ENCODE measurements at places on chromosomes 5 and 9.

- DNase-seq = no peak
Observed at GRCh38 chr9:16869882-16870595, 431 bp downstream of the BNC2 start.

DNA sequence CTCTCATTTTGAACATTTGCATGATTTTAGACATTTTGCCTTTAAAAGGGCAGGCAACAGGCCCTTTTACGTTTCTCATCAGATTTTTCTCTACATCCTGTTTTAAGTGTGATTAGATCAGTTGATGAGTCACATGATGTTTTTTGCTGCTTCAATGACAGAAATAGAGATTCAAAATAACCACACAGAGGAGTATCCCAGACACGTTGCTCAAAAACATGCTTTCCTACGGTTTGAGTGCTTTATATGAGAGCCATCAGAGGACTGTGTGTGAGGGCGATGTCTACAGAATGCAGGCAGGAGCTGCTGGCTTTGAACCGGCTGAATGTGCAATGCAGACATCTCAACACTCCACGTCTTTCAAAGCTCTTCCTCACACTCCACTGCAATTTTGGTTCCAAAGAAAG lies 42.1 kb downstream of the OTULIN start:
- DNase-seq = peak; percentile 35

DNA sequence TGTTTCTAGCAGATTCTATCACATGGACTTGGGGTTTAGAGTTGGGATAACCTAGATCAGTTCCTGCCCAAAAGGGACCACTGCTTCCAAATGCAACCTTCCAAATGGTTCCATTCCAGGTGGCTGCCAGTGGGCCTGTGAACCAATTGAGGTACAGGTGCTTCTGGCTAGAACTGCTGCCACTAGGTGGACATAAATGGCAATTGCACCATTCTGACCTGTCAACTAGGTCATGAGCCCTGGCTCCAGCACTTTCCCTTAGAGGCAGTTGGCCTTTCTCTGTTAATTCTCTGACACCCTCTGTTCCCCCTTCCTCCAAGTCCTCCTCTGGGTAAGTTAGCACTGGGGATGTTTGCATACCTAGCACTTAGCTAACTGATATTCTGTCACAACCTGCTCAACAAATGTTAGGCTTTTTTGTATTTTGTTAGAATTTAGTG lies 16.6 kb upstream of the HEMGN start:
- peak; percentile 55 for DNase-seq

- no peak for DNase-seq
Observed at GRCh38 chr9:131812116-131812790, 72.4 kb upstream of the RAPGEF1 start.

GRCh38 chr5:126848253-126848652 lies 71.3 kb downstream of the LMNB1 start:
- DNase-seq = no peak

DNA sequence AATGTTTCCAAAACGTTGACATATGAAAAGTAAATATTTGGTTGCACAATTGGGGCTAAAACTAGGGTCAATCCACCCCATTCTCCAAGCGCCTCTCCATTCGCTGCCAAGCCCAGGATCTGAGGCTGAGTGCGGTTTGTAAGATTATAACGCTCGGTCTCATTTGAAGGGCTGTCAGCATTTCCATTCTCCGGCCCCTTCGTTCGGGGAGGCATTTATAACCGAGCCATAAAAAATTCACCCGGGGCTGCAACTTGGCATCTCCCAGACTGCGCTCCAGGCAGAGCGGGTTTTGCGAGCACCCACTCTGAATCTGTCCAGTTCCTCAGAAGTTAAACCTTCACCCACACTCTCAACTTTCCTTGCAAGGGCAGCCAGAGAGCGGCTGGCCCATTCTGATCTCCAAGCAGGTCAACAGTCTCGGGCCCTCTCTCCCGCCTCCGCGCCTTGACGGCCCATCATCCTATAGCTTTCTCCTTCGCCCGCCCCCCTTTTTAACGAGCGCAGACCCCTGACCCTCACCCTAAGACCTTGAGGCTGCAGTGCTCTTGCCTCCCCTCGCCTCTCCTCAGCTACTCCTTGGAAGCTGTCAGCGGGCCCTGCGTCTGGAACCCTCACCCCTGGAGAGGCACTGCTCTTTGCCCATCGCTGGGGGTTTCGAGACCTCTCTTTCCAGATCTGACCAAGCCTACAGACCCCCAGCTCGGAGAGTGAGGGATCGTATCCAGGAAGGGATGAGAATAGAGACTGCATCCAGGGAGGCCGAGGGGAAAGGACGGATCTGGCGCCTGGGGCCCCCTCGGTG lies 1.1 kb downstream of the SLIT3 start:
- DNase-seq = no peak

DNA sequence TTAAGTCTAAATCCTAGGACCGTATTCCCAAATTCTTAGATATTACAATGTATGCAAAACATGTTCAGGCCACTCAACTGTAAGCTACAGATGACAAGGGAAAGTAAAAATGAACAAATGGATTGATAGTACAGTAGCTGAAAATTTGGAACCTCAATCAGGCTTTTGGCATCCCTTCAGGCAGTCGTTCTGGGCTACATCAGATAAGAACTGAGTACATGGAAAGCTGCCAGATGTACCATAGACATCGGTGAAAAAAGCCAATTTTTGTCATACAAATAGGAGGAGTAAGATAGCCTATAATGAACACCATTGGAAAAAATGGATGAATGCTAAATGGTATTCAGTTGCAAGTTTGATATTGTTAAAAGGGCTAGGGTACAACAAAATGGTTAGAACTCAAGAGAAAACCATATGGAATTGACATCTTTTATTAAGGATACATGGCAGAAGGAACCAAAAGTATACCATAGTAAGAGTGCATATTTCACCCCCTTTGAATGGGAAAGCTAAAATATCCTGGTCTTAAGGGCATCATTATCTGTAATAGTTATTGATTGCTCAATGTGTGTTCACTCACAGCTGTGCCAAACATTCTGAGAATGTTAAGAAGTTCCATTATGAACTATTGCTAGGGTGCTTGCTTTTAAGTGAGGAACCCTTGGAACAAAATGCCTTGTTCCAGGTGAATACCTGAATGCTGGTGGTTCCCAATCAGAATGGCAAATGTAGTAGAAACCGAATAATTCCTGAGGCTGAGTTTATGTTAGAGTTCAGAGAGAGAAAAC lies 86.4 kb downstream of the NR3C1 start:
- DNase-seq = no peak

GRCh38 chr5:11777096-11777495 lies 127.2 kb downstream of the CTNND2 start:
- no peak for DNase-seq

DNA sequence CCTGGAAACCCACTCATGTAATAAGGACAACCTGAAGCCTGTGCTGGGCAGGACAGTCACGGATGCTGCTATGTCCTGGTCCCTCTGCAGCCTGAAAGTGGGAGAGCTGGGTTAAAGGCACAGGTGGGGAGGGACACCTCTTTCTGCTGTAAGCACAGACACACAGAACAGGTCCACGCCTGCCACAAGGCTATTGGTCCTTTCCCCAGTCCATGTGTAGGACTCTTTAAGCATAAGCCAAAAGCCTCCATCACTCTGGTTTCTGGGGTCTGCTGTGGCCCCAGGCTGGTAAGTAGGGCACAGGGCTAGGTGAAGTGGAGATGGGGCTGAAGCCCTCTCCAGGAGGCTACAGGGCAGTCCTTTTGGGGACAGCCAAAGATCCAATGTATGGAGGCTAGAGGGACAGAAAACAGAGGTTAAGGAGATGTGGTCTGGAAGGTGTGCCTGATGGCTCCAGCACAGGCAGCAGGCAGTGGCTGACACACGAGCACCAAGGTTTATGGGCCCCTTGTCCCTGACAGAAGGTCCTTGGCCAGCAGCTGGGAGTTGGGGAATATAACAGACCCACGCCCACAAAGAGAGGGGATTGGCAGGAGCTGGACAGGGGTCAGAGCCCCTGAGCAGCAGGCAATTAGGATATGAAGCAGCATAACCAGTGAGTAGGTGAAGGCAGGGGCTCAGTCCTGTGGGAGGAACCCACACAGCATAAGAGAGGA lies 203.6 kb upstream of the MVB12B start:
- no peak for DNase-seq

GRCh38 chr9:81053298-81054025 lies 635.9 kb downstream of the TLE1 start:
- DNase-seq = no peak

- no peak for DNase-seq
Observed at GRCh38 chr9:137777761-137778160, 99.8 kb upstream of the CACNA1B start.

- no peak for DNase-seq
Observed at GRCh38 chr5:142439207-142439860, 114.5 kb upstream of the SPRY4 start.

- DNase-seq = no peak
Observed at GRCh38 chr5:11289208-11289607, 528.2 kb upstream of the DAP start.

DNA sequence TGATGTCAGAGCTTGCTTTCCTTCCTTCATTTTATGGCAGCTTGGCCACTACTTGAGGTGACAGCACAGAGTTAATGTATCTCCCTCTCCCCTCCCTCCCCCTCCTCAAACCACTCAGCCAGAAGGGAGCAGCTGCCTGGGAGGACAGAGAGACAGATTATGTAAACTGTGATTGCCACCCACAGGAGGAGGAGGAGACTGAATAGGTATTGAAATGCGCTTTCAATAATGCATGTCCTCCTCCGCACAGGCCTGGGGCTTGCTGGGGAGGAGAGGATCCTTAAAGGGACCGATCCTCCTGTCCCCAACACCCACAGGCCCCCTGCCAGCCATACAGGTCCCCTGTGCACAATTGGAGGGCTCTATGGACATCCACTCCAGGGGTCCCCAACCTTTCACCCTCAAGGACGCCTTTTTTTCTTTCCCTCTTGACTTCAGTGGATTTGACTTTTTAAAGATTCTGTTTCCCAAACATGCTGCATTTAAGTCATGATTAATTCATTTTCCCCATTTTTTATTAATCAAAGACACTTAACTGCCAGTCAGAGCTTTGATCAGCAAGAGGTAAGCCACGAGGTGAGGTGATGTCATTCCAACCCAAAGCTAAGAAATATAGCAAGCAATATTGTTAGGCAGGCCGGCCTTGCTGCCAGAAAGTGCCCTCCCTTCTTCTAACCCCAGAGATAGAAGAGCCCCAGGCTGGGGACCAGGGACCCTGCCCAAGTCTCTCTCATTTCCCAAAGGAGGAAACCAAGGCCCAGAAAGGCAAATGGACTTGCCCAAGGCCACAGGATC lies 47.5 kb upstream of the CPLX2 start:
- DNase-seq = no peak

GRCh38 chr5:42057254-42057690 lies 132.2 kb downstream of the FBXO4 start:
- peak; percentile 49 for DNase-seq

GRCh38 chr9:99162759-99163364 lies 57.9 kb downstream of the TGFBR1 start:
- no peak for DNase-seq

- DNase-seq = no peak
Observed at GRCh38 chr5:167351316-167351715, 940.1 kb upstream of the WWC1 start.

DNA sequence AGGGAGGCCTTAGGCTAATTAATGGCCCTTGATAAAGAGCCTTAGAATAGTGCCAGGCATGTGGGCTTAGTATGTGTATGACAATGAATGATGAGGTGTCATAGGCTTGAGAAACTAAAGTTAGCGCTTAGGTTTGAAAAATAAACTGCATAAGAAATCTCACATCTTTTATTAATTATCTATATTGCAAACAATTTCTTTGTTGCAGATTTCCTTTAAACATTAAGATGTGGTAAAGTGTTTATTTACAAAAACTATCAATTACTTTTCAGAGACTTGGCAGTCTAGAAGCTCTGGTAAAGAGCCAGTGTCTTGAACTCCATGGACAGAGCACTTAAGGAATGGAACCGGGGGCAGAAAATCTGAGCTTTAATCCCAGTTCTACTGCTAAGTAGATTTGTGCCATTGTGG lies 23.1 kb downstream of the MAP1B start:
- DNase-seq = no peak

DNA sequence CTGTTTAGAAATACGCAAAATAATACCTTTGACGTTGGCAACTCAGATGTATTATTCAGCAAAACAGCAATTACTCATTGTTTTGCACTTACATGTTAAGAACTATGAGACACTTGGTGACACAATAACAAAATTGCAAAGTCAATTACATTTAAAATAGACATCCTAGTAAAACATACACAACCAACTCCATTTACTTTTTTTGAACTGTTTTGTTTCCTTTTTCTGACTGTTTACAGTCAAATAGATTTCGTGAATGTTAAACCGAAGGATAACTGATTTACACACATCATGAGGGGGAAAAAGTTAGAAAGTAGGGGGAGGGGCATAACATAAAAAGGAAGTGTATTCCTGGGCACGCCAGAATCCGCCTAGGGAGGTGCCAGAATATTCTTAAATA lies 220.1 kb downstream of the MEF2C start:
- no peak for DNase-seq

DNA sequence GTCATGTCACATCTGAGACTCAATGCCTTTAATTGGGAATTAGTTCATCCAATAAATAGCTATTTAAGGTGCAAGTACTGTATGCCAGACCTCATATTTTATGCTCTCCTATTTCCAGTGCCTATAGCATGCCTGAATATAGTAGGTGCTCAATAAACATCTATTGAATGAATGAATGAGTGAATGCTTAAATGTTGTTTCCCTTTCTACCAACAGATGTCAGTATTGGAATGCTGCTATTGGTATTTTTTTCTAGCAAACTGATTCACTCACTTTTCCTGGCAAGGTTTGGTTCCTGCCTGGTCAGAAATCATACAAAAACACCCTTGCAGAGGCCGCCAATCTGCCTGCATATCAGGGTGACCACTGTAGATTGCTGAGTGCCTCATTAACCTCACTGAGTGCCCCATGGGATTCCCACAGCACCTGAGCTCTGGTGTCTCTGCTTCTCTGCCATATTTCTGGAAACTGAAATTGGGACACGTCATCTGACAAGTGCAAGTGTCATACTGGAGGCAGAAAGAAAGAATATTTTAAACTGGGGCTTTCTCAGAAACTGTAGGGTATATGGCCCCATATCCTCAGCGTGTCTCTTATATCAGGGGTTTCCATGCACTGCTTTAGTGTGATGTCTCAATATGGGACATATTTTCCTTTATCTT lies 359.7 kb downstream of the TRIM32 start:
- DNase-seq = no peak
